ENCODE measurements at places on chromosomes 3 and 15.

DNA sequence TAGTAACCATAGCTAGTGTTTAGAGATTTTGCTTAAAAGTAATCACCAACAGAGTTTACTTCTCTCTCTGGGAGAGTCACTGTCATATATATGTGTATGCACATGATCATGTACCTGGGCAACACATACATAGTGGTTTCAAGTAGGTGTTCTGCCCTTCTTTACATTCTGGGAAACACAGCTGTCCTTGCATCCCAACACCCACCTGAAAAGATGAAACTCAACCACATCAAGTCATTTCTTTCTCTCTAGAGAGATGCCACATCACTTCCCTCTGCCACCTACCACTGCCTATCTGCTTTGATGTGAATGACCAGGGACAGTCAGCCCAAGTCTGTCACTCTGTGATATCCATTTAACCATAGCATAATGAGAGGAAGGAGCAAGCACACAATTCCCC, 155.8 kb upstream of the GADL1 start:
- no peak for DNase-seq

DNA sequence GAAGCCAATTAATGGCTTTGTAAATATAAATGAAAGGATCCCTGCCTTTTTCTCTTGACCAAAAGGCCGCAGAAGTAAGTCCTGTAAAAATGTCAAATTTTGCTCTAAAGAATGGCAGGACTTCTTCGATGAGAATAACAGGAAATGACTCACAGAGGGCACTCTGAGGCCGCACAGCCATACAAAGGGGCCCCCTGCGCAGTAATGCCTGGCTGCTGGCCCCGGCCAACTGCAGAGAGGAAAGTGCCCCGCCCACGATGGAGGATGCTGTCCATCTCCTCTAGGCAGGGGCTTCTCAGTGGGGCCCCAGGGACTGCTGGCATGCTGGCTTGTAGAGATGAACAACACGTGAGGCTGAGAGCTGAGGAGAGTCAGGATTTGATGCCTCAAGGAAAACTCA, 18.1 kb upstream of the SCN10A start:
- no peak for DNase-seq

- DNase-seq, result no peak
These were observed 458.2 kb upstream of the MDFIC2 start for GRCh38 chr3:70770650-70771049.

- DNase-seq, result no peak
These were observed 187.5 kb downstream of the NAALADL2 start for GRCh38 chr3:175046601-175047000.

GRCh38 chr3:2001306-2002108, 97.2 kb upstream of the CNTN4 start:
- no peak for DNase-seq

- no peak for DNase-seq
These were observed 391.0 kb downstream of the ZIC4 start for GRCh38 chr3:147015334-147015733.

GRCh38 chr15:37820380-37821128, 113.9 kb upstream of the TMCO5A start:
- DNase-seq, result no peak

GRCh38 chr3:75985432-75985831, 200.1 kb upstream of the ZNF717 start:
- no peak for DNase-seq

- no peak for DNase-seq
These were observed 6.1 kb downstream of the MSL2 start for GRCh38 chr3:136189859-136190617.

DNA sequence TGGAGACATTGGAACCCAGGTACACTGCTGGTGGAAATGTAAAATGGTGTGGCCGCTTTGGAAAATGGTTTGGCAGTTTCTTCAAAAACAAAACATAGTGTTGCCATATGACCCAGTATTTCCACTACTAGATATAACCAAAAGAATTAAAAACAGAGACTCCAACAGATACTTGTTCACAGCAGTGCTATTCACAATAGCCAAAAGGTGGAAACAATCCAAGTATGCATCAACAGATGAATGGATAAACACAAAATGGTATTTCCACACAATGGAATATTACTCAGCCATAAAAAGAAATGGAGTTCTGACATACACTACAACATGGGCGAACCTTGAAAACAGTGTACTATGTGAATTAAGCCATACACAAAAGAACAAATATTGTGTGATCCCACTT, 59.4 kb upstream of the TIMP4 start:
- no peak for DNase-seq

All from amniotic stem cell (primary cell).